ENCODE measurements at places on chromosomes 13 and 19.

GRCh38 chr13:59337070-59337469, 826.7 kb downstream of the DIAPH3 start:
- H3K4me1 ChIP-seq: no peaks in the 10 kb centered on the region
- no peaks in the 10 kb centered on the region for H3K27me3 ChIP-seq
- H3K4me3 ChIP-seq: no peak overlapping the region
- no peak overlapping the region for H3K27ac ChIP-seq
- no peaks in the 10 kb centered on the region for H3K36me3 ChIP-seq

DNA sequence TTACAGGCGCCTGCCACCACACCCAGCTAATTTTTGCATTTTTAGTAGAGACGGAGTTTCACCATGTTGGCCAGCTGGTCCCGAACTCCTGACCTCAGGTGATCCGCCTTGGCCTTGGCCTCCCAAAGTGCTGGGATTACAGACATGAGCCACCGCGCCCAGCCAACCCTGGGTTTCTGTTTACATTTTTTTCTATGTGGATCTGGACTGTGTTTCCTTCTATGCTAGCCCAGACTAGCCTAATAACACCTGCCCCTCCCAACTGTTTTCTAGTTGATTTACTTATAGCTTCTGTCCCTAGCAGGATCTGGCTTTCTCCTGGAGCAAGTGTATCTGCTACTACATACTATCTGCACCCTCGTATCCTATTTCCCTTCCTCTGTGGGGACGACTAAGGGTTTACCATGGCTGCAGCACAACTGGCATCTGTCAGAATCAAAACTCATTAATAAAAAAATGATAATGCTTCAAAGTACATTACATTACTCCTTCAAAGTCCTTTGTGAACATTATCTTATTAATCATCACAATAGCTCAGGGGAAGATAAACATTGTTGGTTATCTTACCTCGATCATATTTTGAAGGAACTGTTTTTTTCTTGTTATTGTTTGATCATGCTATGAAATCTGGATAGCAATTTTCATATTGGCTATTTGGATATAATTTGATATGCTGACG, 228.3 kb downstream of the KLF5 start:
- no peak for DNase-seq
- H3K27me3 ChIP-seq: no peaks in the 10 kb centered on the region
- no peak overlapping the region for H3K4me3 ChIP-seq
- no peaks in the 10 kb centered on the region for H3K36me3 ChIP-seq
- no peak overlapping the region for H3K27ac ChIP-seq
- no peaks in the 10 kb centered on the region for H3K4me1 ChIP-seq

- H3K4me3 ChIP-seq: no peak overlapping the region
- DNase-seq: no peak
- no peaks in the 10 kb centered on the region for H3K4me1 ChIP-seq
- H3K27ac ChIP-seq: no peak overlapping the region
- H3K36me3 ChIP-seq: no peaks in the 10 kb centered on the region
These were observed 395.9 kb downstream of the KCNRG start for GRCh38 chr13:50410921-50411746.

DNA sequence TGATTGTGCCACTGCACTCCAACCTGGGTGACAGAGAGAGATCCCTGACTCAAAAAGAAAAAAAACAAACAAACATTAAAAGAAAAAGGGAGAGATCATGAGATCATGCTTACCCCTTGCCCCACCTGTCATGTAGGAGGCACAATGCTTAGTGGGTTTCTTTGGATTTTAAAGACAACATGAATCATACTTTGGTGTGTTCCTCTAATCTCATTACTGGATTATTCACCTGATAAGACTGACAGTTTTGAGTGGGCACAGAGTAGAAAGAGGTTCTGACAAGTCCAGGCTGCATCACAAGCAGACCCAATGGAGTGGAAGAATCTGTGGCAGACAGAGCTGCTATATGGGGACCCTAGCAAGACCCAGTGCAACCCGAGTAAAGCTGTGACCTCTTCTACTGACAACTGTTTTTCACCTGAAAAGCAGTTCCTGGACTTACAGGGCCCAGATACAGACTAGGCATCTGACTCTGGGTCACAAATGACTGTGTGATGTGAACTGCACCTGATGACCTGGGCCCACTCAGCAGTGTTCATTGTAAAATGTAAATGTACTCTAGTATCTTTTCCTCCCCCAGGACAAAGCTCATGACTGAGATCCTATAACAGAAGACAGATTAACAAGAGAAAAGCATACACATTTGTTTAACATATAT, 28.9 kb upstream of the USP12 start:
- no peaks in the 10 kb centered on the region for H3K4me1 ChIP-seq
- no peaks in the 10 kb centered on the region for H3K36me3 ChIP-seq
- no peak overlapping the region for H3K27ac ChIP-seq
- no peaks in the 10 kb centered on the region for H3K27me3 ChIP-seq
- H3K4me3 ChIP-seq: no peak overlapping the region

DNA sequence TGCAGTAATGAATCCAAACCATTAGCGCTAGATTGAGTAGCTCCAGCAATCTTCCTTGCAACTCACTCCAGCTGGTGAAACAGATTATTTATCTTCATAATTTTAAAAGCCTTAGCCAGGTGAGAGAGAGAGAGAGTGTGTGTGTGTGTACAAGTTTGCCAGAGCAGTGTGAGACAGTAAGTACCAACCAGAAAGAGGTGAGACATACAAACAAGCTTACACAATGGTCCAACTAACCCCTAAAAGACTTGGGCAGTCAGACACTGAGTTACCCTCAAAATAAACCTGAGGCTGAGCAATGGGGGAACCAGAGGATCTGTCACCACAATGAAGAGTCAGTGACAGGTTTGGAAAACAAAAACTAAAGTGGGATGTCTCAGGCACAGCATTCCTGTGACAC, 8.1 kb upstream of the THSD1 start:
- no peaks in the 10 kb centered on the region for H3K27me3 ChIP-seq

DNA sequence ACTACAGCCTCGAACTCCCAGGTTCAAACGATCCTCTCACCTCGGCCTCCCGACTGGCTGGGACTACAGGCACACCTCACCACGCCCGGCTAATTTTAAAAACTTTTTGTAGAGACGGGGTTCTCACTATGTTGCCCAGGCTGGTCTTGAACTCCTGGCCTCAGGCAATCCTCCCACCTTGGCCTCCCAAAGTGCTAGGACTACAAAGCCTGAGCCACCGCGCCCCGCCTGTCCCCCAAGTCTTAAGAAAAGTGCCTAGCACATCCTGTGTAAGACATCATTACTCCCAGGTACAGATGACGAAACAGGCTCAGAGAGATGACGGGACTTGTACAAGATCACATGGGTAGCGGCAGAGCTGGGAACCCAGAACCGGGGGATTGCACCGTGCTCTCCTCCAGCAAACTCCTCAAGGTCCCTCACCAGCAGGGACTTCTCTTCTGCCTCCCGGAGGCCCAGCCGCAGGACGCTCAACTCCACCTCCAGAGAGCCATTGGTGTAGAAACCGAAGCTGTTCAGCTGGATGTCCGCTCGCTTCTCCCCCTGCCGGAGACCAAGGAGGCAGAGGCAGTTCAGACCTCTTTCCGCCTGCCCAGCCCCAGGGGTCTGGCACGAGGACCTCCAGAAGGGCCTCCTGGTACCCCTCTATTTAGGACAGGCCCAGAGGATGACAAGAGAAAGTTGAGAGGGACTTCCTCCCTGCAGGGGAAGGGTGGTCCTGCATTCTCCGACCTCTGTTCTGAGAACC, 1.0 kb downstream of the GPR108 start:
- no peaks in the 10 kb centered on the region for H3K27me3 ChIP-seq
- H3K4me1 ChIP-seq: peaks cover 23% of the 10 kb centered on the region
- no peaks in the 10 kb centered on the region for H3K36me3 ChIP-seq
- DNase-seq: peak; percentile 91
- peak overlapping the region; percentile 58 for H3K27ac ChIP-seq
- H3K4me3 ChIP-seq: peak overlapping the region; percentile 79

GRCh38 chr13:113531041-113531873, 40.7 kb upstream of the DCUN1D2 start:
- H3K4me1 ChIP-seq: no peaks in the 10 kb centered on the region
- no peak overlapping the region for H3K4me3 ChIP-seq
- H3K27ac ChIP-seq: no peak overlapping the region
- no peaks in the 10 kb centered on the region for H3K27me3 ChIP-seq
- DNase-seq: no peak
- H3K36me3 ChIP-seq: no peaks in the 10 kb centered on the region

GRCh38 chr19:32403291-32403995, 2.1 kb upstream of the DPY19L3 start:
- no peak for DNase-seq
- no peaks in the 10 kb centered on the region for H3K27me3 ChIP-seq
- no peak overlapping the region for H3K4me3 ChIP-seq
- H3K36me3 ChIP-seq: no peaks in the 10 kb centered on the region
- peaks cover 4% of the 10 kb centered on the region for H3K4me1 ChIP-seq
- H3K27ac ChIP-seq: no peak overlapping the region

- H3K27ac ChIP-seq: peak overlapping the region; percentile 56
- no peaks in the 10 kb centered on the region for H3K27me3 ChIP-seq
- H3K4me1 ChIP-seq: peaks cover 14% of the 10 kb centered on the region
- peak overlapping the region; percentile 87 for H3K4me3 ChIP-seq
These were observed 518 bp downstream of the NUDT19 start for GRCh38 chr19:32691952-32692726.

DNA sequence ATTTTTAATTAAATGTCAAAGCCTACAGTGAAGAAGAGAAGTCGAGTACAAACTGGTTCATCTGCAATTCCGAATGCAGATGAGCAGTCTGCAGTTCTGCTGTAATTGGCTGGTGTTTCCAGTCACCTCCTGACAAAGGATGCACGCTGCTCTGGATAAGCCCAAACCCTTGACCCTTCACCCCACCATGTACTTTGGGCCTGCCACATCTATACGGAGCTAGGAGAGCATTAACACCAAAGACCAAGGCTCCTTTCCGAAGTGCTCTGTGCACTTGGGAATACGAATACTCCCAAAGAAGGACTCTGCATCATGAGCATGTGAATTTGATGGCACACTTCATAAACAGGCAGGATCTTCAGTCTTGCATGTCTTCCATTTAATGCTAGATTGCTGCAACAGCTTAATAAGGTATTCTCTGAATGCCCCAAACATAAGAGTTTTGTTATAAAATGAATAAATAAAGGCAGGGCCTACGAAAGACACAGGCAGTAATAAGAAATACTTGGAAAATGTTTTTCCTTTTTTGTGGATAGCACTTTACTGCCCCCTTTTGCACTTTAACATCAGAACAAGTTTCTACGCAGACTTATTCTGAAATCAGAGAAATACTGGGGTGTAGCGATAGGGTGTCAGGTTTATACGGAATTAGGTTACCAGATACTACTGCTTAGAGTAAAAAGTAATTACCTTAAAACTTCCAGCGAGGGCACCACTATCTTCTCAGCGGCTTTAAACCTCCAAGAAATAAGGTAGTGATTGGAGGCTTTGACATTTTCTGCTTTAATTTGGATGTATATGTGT, 15.0 kb downstream of the EFNB2 start:
- H3K27ac ChIP-seq: no peak overlapping the region
- DNase-seq: no peak
- H3K4me1 ChIP-seq: no peaks in the 10 kb centered on the region
- H3K4me3 ChIP-seq: no peak overlapping the region

DNA sequence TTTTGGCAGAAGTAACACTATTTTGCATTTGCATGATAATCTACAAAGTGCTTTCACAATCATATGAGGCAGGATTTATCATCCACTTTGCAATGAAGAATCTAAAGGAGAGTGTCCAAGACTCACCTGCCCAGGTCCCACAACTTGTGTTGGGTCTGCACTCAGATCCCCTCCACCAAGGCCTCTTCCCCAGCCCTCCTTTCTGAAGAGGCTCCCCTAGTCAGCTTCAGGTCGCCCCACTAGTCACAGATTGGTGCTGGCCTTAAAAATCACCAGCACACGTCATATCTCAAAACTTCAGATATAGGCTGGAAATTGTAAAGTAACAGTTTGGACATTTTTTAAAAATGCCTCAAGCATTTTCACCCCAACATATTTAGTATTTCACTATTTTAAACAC, 17.5 kb downstream of the ATP7B start:
- no peaks in the 10 kb centered on the region for H3K4me1 ChIP-seq
- no peak overlapping the region for H3K4me3 ChIP-seq
- H3K36me3 ChIP-seq: no peaks in the 10 kb centered on the region
- DNase-seq: no peak
- H3K27ac ChIP-seq: no peak overlapping the region

GRCh38 chr19:10270180-10270615, 722 bp upstream of the ICAM1 start:
- peak overlapping the region; percentile 46 for H3K27ac ChIP-seq
- 0 out of 2 replicates have a peak, but pooled peaks cover 13% of the 10 kb centered on the region for H3K4me1 ChIP-seq
- peak overlapping the region; percentile 57 for H3K4me3 ChIP-seq
- peak; percentile 41 for DNase-seq
- H3K27me3 ChIP-seq: no peaks in the 10 kb centered on the region

GRCh38 chr19:30419568-30420180, 47.5 kb downstream of the ZNF536 start:
- H3K27me3 ChIP-seq: peaks cover 46% of the 10 kb centered on the region
- no peak overlapping the region for H3K4me3 ChIP-seq
- no peaks in the 10 kb centered on the region for H3K36me3 ChIP-seq

- no peaks in the 10 kb centered on the region for H3K4me1 ChIP-seq
- no peak overlapping the region for H3K27ac ChIP-seq
- DNase-seq: no peak
- no peak overlapping the region for H3K4me3 ChIP-seq
These were observed 23.2 kb upstream of the MAB21L1 start for GRCh38 chr13:35499676-35500075.

DNA sequence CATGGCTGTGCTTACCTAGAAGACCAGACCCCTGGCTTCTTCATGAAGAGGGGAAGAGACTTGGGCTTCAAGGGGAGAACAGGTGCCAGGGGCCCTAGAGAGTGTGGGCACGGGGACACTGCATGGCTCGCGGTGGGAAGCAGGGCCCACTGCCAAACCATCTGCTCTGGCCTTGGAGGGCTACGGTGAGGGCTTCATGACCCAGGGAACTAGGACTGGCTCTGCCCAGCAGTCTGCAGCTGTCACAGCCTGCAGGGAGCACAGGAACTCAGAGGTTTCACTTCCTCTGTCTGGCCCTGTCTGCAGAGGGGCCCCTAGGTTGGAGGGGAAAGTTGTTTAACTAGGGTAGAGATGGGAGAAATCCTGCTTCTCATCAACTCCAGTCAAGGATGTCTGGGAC, 4.3 kb downstream of the ERCC1 start:
- peak overlapping the region; percentile 65 for H3K27ac ChIP-seq
- no peaks in the 10 kb centered on the region for H3K27me3 ChIP-seq
- peak overlapping the region; percentile 44 for H3K4me3 ChIP-seq
- no peaks in the 10 kb centered on the region for H3K36me3 ChIP-seq
- DNase-seq: peak; percentile 75

DNA sequence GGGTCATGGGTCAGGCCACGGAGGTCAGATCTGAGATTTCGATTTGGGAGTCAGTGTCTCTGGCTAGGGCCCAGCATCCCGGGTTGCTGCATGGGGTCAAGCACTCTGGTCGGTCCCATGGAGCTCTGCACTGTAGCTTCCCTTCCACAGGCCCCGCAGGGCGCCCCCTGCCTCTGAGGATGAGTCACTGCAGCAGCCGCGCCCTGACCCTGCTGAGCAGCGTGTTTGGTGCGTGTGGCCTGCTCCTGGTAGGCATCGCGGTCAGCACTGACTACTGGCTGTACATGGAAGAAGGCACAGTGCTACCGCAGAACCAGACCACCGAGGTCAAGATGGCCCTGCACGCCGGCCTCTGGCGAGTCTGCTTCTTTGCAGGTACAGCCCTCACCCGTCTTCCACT, 3.6 kb downstream of the CACNG7 start:
- H3K4me3 ChIP-seq: no peak overlapping the region
- no peaks in the 10 kb centered on the region for H3K4me1 ChIP-seq
- H3K36me3 ChIP-seq: no peaks in the 10 kb centered on the region
- no peak for DNase-seq
- H3K27ac ChIP-seq: no peak overlapping the region
- H3K27me3 ChIP-seq: peaks cover 6% of the 10 kb centered on the region

GRCh38 chr13:43185226-43185625, 161.8 kb downstream of the DNAJC15 start:
- no peak for DNase-seq
- H3K27ac ChIP-seq: no peak overlapping the region
- no peaks in the 10 kb centered on the region for H3K4me1 ChIP-seq
- no peak overlapping the region for H3K4me3 ChIP-seq
- no peaks in the 10 kb centered on the region for H3K27me3 ChIP-seq
- no peaks in the 10 kb centered on the region for H3K36me3 ChIP-seq

Data from MM.1S (cell line).